Activated T-cell treated with anti-CD3 and anti-CD28 coated beads, Interleukin-2, amount 50 U/mL, for 1 hour (primary cell): ENCODE measurements at places on chromosomes 5 and 9.

DNA sequence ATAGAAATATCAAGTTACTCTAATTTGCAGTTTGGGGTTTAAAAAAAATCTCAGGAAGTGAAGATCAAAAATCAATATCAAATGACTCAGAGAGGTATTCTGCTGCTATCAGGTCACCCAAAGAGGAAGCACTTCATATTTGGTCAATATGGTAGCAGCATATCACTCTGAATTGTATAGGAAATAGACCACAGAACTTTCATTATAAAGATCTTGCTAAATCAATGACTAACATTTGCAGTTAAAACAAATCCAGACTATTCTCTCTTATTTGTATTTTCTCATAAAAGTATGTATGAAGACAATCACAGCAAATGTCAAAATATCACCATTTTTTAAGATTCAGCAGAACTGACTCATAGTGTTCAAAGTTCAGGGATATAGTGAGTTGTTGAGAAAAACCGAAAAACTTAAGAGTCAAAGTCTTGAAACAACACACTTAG, 105.8 kb upstream of the PCSK1 start:
- no peak for DNase-seq

DNA sequence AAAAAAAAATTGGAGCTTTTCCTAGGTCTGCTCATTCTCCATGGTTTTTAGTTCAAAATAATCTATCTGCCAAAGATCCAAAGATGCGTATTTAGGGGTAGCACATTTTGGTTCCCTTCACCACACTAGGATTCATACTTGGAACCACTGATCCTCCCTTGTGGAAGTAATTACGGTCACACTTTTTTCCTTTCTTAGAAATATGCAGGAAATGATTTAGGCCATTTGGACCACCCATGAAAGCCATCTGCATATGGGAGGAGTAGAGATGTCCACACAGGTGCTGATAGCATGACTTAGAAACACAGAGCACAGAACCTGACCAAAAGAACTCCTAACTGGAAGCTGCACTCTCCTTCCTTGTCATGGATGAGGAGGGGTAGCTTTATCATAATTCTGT, 105.9 kb upstream of the RAI14 start:
- DNase-seq, result no peak

GRCh38 chr5:55903121-55903701, 52.1 kb downstream of the IL31RA start:
- DNase-seq, result peak; percentile 64

DNA sequence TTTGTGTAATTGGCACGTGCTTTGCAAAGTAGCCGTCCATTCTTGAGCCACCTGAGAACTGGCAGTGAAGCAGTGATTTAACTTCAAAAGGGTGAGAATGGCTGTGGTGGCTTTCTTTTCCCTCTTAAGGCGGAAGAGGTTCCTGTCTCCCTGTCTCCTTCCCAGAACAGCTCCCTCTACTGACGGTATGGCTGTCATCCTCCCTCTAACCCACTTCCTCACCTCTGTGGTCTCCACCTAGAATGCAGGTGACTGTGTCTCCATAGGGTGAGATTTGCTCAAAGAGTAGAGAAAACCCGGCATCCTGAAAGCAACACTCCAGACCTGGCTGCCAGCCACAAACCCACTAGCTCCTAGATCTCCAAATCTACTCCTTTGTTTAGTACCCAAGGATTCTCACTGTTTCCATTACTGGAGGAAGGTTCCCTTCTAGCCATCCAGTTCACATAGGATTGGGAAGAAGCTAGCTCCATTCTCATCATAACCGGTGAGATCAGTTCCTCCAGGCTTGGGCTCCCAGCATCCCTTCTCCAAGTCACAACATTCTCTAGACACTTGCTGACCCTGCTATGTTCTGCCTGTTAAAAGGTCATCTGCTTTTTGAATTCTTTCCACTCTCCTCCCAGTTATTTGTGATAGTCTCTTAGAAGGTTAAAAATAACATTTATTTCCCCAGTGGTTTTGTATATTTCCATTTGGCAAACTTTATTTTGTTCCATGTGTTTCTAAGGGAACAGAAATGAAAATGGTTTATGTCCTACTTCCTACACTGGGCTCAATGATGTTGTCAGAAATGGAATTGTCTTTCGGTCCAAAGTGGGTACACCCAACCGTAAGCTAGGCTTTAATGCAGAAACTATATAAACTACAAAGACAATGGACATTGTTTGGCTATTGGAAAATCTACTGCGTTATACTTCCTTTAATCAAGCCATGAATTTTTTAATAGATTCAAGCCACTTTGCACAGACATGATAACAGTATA, 269.4 kb downstream of the CWC27 start:
- DNase-seq, result peak; percentile 26

DNA sequence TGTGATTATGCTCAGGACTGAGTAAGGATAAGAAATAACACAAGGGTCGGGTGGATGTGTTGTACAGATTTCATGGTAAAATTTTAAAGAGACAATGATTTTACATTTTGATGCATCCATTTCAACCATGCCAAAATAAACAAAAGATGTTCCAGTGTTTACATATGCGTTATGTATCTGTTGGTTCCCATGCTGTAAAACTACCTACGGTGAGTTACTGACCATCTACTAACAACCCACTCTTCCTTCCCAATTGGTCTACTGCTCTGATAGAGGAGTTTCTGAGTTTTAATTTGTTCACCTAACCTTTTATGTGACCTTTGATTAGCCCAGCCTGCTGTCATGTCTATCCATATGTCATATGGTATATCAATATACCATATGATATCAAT, 1697.1 kb downstream of the MAT2B start:
- no peak for DNase-seq

DNA sequence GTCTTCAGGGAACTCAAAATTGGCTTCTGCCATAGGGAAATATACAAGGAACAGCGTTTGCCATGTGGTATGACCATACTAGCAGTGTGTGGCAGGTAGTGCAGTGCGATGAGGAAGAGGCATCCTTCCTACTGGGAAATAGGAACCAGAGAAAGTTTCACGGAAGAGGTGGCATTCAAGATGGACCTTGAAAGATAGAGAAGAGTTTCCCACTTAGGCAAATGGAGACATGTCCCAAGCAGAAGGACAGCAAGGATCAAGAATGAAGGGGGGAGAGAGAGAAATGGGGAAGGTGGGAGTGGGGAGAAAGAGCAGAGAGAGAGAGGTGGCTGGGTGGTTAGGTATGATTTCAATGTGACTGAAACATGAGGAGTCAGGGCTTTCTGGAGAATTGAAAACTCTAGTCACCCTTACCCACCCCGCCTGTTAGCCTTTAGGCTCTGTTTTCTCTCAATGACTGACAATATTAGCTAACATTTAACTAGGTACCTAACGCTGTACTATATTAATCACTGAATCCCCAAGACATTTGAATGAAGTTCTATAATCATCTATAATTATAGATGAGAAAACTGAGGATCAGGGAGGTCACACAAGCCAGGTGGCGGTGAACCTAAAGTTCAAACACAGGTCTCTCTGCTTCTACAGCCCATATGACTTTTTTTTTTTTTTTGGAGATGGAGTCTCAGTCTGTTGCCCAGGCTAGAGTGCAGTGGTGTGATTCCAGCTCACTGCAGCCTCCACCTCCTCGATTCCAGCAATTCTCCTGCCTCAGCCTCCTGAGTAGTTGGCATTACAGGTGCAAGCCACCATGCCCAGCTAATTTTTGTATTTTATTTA, 171.3 kb downstream of the NR3C1 start:
- no peak for DNase-seq

GRCh38 chr9:91086657-91087461, 274.9 kb downstream of the AUH start:
- DNase-seq, result no peak

DNA sequence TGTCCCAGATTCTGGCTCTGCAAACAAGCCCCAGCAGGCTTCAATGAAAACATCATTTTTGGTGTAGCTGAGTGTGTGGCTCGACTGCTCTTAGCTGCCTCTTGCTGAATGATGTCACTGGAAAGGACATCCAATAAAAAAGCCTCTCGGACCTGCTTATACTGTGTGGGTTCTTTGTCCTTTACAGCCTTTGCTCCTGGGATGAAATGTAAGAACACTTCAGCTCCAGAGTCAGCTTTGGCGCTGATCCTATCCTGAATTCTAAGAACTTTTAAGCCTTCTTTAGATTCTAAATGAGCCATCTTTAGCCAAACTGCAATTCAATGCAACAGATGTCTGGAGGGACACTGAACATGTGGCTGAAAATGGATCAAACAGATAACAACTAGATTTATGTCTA, 404.6 kb upstream of the C9orf72 start:
- DNase-seq, result no peak

GRCh38 chr5:2699686-2700085, 51.8 kb downstream of the IRX2 start:
- DNase-seq, result no peak

DNA sequence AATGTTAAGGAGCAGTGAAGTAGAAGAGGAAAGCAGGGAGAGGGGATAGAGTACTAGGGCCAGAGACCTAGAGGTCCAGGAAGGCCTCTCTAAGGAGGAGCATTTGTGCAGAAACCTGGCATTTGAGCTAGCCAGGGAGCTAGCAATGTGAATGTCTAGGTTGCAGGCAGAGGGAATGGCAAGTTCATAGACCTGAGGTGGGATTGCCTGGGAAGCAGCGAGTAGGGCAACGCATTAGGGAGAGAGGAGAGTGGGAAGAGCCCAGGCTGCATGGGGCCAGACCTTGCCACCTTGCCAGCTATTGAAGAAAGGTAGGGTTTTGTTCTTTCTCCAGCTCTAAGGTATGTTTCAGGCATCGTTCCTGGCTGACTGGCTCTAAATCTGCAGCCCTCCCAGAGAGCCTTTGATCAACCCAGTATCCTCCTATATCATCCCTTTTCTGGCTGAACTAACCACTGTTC, 54.0 kb downstream of the SLC22A5 start:
- DNase-seq, result no peak

DNA sequence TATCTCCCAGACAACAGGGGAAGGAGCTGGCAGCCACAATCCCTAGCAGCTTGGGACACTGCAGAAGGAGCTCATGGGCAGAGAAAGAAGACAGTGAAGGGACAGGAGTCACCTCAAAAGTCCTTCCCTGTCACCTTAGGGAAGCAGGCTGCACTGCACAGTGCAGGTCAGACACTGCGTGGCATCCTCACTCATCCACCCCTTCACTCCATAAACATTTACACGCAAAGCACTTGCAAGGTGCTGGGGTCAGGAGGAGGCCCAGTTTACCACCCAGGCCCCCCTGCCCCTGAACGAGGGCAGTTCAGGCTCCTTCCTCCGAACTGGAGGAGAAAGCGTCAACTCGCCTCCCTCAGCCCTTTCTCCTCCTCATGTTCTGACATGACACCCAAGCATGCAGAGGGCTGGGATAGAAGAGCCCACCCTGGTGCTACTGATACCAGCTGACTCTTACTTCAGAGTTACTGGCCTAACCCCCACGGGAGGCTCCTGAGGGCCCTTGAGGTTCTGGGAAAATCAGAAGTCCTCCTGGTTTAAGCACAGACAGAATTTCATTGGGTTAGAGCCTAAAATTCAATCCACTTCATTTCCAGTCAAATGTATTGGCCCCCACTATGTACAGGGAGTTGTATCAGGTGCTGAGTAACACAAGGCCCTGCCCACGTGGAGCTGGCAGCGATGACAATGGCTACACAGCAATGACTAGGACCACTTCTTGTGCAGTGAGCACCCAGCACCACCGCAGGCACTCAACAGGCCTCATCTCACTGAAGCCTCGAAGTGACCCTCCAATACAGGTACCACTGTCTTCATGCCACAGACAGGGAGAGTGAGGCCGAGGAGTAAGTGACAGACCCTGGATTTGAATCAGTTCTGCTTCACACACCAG, 70.4 kb downstream of the RAPGEF1 start:
- DNase-seq, result no peak
